NCI-H69 (cell line): ENCODE measurements at places on chromosomes 3 and 15.

- no peak for DNase-seq
Measured at GRCh38 chr3:191382661-191383060, 52.3 kb upstream of the UTS2B start.

- DNase-seq: no peak
Measured at GRCh38 chr3:188283347-188283746, 129.4 kb downstream of the LPP start.

DNA sequence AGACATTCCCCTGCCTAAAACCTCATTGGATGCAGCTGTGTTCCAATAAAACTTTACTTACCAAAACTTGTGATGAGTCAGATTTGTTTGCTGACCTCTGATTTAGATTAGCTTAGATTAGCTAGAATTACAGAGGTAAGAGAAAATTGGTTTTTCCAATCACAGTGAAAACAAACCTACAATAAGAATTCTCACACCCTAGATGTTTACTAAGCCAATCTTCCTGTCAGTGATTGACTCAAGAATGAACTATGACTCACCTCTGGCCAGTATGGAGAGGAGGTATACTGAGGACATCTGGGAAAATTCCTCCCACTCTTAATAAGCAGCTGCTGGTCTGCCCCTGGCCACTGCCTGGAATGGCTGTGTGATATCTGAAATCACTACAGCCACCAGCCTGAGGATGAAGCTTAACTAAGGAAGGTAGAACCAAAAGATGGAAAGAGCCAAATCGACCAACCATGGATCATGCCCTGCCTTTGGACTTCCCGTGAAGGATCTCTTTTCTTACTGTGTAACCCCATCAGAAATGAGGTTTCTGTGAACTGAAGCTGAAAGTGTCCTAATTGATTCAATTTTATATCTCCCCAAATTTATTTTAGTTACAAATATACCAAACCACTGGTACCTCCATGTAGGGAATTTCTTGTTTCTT, 19.0 kb upstream of the GHSR start:
- peak; percentile 49 for DNase-seq

DNA sequence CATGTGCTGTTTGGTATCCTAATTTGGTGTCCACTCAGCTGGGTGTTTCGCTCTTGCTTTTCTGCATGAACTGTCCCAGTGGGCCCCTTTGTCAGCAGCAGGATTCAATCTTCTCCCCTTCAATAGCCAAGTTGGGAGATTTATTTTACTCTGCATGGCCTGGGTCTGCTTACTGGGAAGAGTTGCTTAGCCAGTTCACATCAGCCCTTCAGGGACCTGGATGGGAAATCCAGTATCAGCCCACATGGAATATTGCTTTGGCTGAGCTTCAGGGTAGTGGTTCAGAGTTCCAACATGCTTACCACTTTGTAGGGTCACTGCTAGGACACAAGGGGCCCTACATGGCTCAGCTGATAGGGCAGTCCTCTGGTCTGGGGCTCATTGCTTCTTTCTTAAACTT, 93.0 kb upstream of the BOC start:
- DNase-seq: no peak

DNA sequence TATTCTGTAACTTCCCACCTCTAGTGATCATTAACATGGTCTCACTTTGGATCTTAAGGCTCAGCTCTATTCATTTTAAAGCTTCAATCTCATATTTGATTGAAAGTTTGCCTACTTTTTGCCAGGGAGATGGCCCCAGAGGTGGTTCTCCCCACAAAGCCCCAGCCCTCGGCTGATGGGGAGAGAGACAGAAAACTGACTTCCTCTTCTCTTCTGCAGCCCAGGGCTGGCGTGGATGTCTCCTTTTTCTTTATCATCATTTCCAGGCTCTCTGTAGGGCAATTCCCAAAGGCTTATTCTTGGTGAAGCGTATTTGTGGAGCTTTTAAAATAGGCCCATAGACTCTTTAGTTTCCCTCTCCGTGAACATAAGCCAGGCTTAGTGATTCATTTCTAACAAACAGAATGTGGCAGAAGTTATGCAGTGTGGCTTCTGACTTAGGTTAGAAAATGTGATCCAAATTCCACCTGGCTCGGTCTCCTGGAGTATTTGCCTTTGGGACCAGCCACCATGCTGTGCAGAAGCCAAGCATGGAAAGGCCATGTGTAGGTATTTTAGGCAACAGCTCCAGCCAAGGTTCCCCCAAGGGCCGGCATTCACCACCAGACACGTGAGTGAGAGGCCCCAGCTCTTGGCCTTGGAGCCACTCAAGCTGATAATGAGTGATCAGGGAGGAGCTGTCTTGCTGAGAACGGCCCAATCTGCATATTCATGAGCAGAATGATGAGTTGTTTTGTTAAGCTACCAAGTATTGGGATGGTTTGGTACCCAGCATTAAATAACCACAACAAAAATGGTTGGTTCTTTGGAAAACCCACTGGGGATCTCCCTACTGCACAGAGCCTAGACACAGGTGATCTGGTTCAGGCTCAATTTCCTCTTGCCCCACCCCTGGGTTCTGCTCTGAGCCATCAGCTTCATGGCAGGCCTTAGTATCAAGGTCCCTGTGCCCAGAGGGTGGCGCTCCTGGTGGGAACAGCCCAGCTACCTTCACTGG, 353.2 kb upstream of the PROK2 start:
- no peak for DNase-seq

DNA sequence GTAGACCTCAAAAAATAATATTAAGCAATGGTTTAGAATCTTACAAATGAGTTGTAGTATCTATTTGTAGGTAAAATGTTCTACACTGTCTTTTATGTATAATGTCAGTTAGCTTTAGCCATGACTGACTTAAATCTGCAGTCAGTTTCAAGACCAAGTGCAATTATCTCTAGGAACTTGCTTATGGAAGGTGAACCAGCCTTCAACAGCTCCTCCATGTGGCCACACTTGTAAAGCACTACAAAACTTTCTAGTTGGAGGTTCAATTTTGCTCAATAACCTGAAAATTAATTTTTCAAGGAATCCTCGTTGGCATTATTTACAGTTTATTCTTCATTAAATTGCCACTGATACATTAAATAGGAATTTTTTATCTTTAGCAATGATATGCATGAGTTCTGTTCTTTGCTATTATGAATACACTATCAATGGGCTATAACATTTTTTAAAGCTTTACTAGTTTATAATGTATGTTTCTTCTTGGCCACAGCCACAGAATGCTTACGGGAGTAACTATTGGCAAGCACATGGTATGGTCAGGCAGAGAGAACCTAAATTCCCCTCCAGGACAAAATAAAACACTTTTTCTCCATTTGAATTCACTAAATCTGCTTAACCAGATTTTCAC, 315.3 kb upstream of the UBE2E2 start:
- DNase-seq: peak; percentile 1

GRCh38 chr15:74128785-74129585, 1.4 kb upstream of the ISLR2 start:
- DNase-seq: peak; percentile 62
